ENCODE measurements at places on chromosomes 7 and 10.

DNA sequence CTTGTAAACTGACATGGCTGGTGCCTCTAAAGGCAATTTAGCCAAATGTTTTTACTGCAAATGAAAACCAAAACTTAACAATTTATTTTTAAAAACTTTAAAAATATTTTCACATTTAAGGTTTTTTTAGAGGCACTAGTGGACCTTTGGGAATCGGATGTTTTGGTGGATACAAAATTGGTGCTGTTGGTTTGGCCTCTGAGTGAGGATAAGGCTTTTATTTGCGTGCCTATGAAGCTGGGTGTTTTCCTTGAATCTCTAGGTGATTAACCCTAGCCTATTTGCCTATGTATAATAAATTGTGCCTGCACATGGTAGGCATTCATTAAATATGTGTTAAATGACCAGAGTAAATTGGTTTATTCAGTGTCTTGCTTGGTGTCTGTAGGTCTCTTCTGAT is 2.9 kb upstream of the SGCE start:
- DNase-seq = no peak

GRCh38 chr10:11483201-11484148 is 128.0 kb downstream of the USP6NL start:
- no peak for DNase-seq

GRCh38 chr7:68958571-68958970 is 639.7 kb upstream of the AUTS2 start:
- DNase-seq = no peak

GRCh38 chr7:25386311-25386744 is 158.0 kb upstream of the NPVF start:
- DNase-seq = no peak

GRCh38 chr7:47337531-47337930 is 244.4 kb downstream of the TNS3 start:
- no peak for DNase-seq

DNA sequence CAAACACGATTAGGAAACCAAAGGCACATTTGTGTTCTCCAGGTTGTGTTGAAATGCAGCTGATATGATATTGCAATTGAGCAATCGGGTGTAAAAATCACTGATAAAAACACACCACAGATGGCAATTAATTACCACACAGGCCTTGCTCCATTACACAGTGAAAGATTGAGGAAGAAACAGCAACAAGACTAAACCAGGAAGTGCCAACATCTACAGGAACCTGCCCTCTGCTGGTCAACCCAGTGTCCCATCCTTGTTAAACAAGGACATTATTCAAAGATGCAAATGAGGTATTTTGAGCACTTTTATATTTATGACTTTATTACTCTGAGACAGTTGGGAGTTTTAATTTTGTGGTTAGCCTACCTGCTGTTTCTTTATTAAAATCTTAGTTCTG is 765.6 kb upstream of the GHITM start:
- no peak for DNase-seq

- DNase-seq = no peak
Measured at GRCh38 chr10:27188259-27188658, 33.1 kb downstream of the MASTL start.

DNA sequence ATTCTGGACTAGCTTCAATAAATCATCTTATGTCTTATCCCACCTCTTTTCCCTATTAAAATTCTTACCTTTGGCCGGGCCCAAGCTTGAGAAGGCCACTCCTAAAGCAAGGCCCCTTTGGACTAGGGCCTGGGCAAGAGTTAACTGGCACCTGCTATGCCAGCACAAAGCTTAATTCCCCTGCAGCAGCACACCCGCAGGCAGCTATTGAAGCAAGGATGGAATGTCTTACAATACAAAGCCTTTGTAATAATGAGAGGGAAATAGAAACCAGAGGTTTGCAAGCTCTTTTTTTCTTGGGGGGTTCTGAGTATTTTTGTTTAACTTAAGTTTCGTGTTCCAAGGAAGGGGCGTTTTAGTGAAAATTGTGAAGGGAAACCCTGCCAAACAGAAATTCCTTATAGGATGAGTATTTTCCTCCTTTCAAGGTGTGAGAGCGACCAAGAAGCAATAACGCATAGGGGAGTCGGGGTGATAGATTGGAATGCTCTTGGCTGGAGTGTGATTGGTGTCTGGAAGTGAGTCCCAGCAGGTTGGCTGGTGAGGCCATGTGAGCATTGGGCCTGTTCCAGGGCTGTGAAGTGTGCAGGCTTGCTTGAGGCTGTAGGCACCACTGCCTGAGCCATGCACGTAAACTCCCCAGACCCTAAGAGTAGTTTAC is 148.5 kb downstream of the KIAA1217 start:
- no peak for DNase-seq

GRCh38 chr10:131806646-131807317 is 94.0 kb upstream of the PPP2R2D start:
- DNase-seq = no peak

Measured in stimulated activated CD4-positive, alpha-beta T cell treated with anti-CD3 and anti-CD28 coated beads, TNF-alpha, amount 100 ng/mL, for 48 hours (primary cell).